ENCODE measurements at places on chromosomes 7 and 10.

DNA sequence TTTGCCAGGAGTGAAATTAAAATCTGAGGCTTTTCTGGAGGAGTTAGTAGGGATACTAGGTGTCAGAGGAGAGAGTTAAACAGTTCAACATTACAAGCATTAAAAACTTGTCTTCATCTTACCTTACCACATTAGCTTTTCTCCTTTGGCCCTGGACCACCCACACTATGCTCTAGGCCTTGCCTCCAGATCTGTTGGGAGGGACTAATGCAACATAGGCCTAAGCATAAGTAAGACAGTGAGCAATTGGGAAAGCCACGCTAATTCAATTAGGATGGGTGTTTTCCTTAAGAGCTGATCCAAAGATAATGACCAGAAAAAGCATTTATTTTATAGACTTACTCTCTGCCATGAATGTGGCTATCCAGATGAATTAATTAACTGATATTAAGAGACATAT lies 158.9 kb downstream of the ELMO1 start:
- DNase-seq = no peak

DNA sequence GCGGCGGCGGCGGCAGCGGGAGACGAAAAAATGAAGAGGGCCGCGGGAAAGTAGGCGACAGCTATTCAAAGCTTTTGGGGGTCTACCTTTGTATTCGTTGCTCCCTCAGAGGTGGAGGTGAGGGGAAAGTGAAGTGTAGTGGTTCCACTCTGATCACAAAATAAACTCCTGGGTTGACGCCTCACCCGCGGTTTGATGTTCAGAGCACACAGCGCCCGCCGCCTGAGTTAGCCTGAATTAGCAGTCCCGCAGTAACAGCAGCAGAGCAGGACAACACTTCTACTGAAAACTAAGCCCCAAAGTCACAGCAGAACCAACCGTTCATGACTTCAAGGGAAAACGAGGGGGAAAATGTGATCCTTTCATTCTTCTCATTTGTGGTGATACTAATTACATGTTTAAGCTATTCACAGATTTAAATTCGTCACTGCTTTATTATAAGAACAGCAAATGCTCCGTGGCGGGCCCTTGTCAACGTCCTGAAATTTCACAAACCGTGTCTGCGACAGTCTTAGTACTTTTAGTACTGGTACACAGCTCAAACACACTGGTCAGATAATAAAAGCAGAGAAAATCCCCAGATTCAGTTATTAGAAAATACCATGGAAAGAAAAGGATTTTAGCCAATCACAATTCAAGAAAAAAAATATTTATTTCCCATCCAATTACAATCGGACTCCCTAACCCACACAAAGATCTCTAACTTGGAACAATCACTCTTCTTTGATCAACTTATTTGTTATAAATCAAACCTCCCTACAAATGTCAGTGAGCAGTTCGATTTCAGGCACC lies 563 bp upstream of the JMJD1C start:
- DNase-seq = no peak

- DNase-seq = no peak
These were observed 15.1 kb downstream of the BRAF start for GRCh38 chr7:140909476-140910161.

GRCh38 chr7:36787933-36788378 lies 63.7 kb upstream of the AOAH start:
- peak; percentile 59 for DNase-seq

GRCh38 chr7:33733870-33734650 lies 171.3 kb upstream of the BMPER start:
- no peak for DNase-seq

DNA sequence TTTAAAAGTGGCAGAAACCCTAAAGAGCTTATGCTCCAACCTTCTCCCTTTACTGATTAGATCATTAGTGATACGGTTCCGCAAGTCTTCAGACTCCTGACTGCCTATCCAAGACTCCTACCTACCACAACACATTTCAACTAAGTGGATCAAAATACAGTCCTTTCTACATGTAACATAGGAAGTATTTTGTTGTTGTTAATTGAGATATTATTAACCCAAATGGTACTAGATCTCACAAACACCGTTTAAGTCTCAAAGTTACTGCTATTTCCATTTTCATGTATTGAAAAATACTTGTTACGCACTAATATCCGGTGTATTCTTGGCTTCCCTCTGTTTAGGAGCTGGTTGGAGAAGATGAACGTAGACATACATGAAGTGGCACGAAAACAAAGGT lies 1.1 kb downstream of the FAM237B start:
- DNase-seq = no peak

- DNase-seq = no peak
These were observed 61.6 kb upstream of the GPR26 start for GRCh38 chr10:123604506-123604905.

DNA sequence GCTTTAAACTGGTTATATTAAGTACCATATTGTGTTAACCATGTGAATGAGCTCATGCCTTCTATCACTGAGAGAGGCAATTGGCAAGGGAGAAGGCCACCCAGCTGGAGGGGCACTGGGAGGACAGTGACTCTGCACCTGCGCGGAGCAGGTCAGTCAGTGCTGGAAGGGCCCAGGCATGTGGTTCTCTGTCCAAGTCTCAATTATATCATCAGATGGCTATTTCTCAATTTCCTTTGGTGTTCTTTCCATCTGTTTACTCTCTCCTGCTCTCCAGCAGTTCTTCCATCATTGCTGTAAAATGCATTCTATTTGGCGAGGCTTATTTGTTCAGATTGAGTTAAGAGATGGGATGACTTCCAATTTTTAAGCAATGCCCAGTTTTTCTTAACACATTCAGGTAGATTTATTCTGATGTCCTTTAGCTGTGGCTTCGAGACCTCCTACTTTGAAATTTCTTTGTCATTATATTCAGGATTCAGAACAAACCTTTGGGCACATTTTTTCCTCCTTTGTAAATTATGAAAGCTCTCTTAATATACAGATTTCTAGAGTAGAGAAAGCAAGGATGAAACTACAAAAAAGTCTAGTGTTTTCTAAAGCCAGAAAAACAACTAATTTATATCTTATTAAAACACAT lies 159.3 kb downstream of the BMPER start:
- no peak for DNase-seq

- DNase-seq = no peak
These were observed 350.9 kb upstream of the LRGUK start for GRCh38 chr7:133776266-133776665.

- DNase-seq = no peak
These were observed 69.8 kb upstream of the BAIAP2L1 start for GRCh38 chr7:98470485-98471240.

DNA sequence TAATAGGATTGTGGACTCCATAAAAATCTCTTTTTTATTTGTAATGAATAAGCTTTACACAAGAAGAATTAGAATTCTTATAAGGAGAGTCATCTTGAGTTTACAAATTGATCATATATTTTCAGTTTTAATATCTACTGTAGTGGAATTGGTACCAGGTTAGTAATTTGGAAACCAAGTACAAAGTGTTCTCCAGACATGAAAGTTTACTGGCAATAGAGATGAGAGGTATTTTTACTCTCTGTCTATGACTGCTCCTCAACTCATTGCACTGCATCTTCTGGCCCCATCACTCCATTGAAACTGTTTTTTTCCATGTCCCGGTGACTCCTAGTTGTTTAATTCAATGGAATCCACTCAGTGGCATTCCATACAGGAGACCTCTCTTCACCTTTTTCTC lies 164.5 kb upstream of the SMIM30 start:
- DNase-seq = peak; percentile 58

- DNase-seq = no peak
These were observed 36.2 kb downstream of the BAG3 start for GRCh38 chr10:119687192-119688032.

DNA sequence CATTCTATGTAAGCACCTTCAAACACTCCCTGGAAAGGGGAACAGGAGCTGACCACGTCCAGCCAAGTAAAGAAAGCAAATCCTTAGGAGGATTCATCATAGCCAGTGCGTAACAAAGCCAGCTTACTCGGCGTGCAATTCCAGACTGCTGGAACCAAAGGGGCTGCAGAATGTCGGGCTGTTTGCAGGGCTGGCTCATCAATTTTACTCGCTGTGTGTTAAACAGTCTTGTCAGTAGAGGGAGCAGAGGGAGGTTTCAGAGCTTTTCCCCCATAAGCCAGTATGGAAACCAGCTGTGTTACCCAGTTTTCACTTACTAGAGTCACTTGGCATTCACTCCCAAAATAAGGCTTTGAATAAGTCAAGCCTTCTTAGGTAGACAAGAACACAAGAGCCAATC lies 127.1 kb downstream of the KMT2E start:
- no peak for DNase-seq

GRCh38 chr7:80362677-80363076 lies 149.2 kb downstream of the GNAT3 start:
- DNase-seq = no peak

- peak; percentile 61 for DNase-seq
These were observed 44.8 kb downstream of the ZNF800 start for GRCh38 chr7:127347567-127348246.

- no peak for DNase-seq
These were observed 100.5 kb upstream of the PPIF start for GRCh38 chr10:79246606-79247275.
